Stimulated activated CD8-positive, alpha-beta memory T cell treated with anti-CD3 and anti-CD28 coated beads, Interleukin-4, amount 100 ng/mL, for 1 hour (primary cell): ENCODE measurements at places on chromosomes 4 and X.

GRCh38 chrX:138411048-138411447, 300.5 kb downstream of the FGF13 start:
- DNase-seq, result no peak

DNA sequence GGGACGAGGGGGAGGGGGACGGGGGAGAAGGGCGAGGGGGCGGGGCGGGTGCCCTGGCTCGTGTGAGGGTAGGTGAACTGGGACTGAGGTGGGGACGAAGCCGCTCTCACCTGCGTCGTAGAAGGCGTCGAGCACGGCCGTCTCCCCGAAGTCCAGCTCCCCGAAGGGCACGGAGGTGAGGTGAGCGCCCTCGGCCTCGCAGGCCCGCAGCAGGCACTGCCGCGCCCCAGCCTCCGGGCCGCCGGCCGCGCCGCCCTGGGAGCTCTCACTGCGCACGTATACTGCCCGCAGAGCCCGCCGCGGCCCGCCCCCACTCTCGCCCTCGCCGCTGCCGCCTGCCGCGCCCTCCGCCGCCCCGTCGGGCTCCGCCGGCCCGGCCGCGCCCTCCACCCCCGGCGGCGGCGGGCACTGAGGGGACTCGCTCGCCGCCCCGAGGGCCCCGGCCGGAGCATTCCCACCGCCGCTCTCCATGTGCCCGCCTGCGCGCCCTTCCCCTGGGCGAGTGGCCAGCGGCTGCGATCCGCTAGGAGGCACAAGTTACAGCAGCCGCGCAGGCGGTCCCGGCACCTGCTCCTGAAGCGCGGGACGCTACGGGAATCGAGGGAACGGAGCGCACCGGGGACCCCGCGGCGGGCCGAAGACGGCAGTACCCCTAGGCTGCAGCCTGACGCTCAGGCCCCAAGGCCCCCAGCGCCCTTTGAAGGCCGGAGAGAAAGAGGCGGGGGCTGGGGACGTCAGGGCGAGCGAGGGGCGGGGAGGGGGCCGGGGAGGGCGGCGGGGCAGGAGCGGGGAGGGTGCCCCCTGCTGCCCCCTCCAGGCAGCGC, at the start of gene MAP3K15:
MAP3K15 (minus strand) TSS at position 718 of the 824 bp plus-strand sequence; CDS start at position 471, 247 bp downstream.
- DNase-seq, result no peak

- no peak for DNase-seq
Observed at GRCh38 chr4:103374758-103375157, 176.6 kb upstream of the CENPE start.

- no peak for DNase-seq
Observed at GRCh38 chr4:55921093-55921492, 27.7 kb upstream of the CEP135 start.

DNA sequence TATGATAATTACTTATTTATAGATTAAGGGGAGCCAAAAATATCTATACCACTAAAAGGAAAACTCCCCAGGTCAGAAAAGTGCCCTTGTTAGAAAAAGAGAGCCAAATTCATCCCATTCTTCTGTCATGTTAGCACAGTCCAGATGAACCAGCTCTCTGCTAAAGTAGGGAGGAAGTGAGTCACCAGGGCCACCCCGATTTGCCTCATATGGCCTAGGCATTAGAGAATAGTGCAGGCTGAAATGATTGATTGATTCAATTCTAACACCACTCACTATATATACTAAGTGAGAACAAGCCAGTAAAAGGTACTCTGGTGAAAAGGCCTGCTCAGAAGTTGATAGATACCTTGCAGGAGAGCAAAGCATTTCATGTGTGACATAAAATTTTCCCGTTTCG, 94.5 kb downstream of the SRPX start:
- no peak for DNase-seq

- DNase-seq, result no peak
Observed at GRCh38 chr4:186932631-186933187, 209.1 kb upstream of the FAT1 start.

DNA sequence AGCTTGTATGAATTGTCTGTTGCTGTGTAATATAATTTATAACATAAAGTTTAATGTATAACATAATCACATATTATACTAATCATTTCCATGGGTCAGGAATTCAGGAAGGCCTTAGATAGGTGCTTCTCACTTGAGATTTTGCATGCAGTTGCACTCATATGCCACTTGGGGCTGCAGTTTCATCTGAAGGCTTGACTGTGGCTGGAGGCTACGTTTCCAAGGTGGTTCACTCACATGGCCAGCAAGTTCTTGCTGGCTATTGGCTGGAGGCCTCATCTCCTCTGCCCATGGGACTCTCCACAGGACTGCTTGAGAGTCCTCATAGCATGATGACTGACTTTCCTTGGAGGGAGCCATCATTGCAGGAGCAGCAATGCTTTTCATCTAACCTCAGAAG, 53.4 kb upstream of the STX18 start:
- DNase-seq, result no peak
